Kidney epithelial cell (primary cell): ENCODE measurements at places on chromosomes 3 and 15. TPM values are rescaled to one million over a fixed set of nuclear protein-coding genes. Genes with fewer than 3 reads are reported as not detected.

DLL4 gene
- total RNA-seq, result 0.50 and 0.82 TPM in 2 replicates

ADAMTSL3 gene
- 0.67 and 0.96 TPM in 2 replicates for total RNA-seq

ANKUB1 gene
- not detected in 2 replicates for total RNA-seq

EFCC1 gene
- total RNA-seq, result 0.14 TPM in 1 of 2 replicates, not detected in the other

MST1 gene
- 12.4 and 21.6 TPM in 2 replicates for total RNA-seq

CATSPER2 gene
- total RNA-seq, result 1.8 and 5.0 TPM in 2 replicates

CMTM6 gene
- 83.7 and 102 TPM in 2 replicates for total RNA-seq

GRM2 gene
- total RNA-seq, result not detected in 2 replicates

GABRB3 gene
- total RNA-seq, result 0.21 and 0.96 TPM in 2 replicates

RASGRP1 gene
- 3.1 TPM in 2 replicates for total RNA-seq

SLC28A2 gene
- total RNA-seq, result not detected in 2 replicates

MYO5C gene
- total RNA-seq, result 26.4 and 30.9 TPM in 2 replicates

NANOGP8 gene
- not detected in 2 replicates for total RNA-seq

TRMT10C gene
- 39.4 and 43.7 TPM in 2 replicates for total RNA-seq

ASB7 gene
- total RNA-seq, result 17.2 and 17.3 TPM in 2 replicates

SCN11A gene
- 0.04 and 0.27 TPM in 2 replicates for total RNA-seq

RETNLB gene
- not detected in 2 replicates for total RNA-seq

NPTN gene
- 96.5 and 99.9 TPM in 2 replicates for total RNA-seq

RARB gene
- 1.8 and 3.6 TPM in 2 replicates for total RNA-seq

CDHR4 gene
- total RNA-seq, result not detected in 2 replicates

SEMA3B gene
- 17.9 and 18.4 TPM in 2 replicates for total RNA-seq

POPDC2 gene
- 1.0 and 4.9 TPM in 2 replicates for total RNA-seq

GRAMD2A gene
- 0.89 and 2.4 TPM in 2 replicates for total RNA-seq

CRABP1 gene
- not detected in 2 replicates for total RNA-seq

EOMES gene
- 0.04 TPM in 1 of 2 replicates, not detected in the other for total RNA-seq

KBTBD13 gene
- total RNA-seq, result not detected in 2 replicates

ANKRD63 gene
- not detected in 2 replicates for total RNA-seq

SLC2A2 gene
- not detected in 2 replicates for total RNA-seq

IL20RB gene
- total RNA-seq, result 0.58 and 0.89 TPM in 2 replicates

CIP2A gene
- total RNA-seq, result 7.5 and 8.2 TPM in 2 replicates

PSTPIP1 gene
- 0.89 TPM in 1 of 2 replicates, not detected in the other for total RNA-seq

BNC1 gene
- 21.3 and 25.4 TPM in 2 replicates for total RNA-seq

RAB6B gene
- total RNA-seq, result 4.1 and 4.4 TPM in 2 replicates

ELP6 gene
- total RNA-seq, result 29.5 and 30.7 TPM in 2 replicates

FHIT gene
- 9.1 and 11.5 TPM in 2 replicates for total RNA-seq

CPLX3 gene
- total RNA-seq, result not detected in 2 replicates

LOXL1 gene
- total RNA-seq, result 67.2 and 81.3 TPM in 2 replicates

FBXO40 gene
- under 0.01 TPM in 1 of 2 replicates, not detected in the other for total RNA-seq

IL12A gene
- 0.75 and 2.3 TPM in 2 replicates for total RNA-seq

GREM1 gene
- total RNA-seq, result 62.0 and 68.4 TPM in 2 replicates

SLC27A2 gene
- 7.8 and 7.9 TPM in 2 replicates for total RNA-seq

ARID3B gene
- 13.1 and 13.4 TPM in 2 replicates for total RNA-seq

GOLGA6D gene
- not detected in 2 replicates for total RNA-seq

CYP1A2 gene
- total RNA-seq, result not detected in 2 replicates

SELENOK gene
- total RNA-seq, result 58.4 and 67.5 TPM in 2 replicates

TIGIT gene
- not detected in 2 replicates for total RNA-seq

SNTN gene
- total RNA-seq, result not detected in 2 replicates

CACNA2D2 gene
- total RNA-seq, result 0.21 and 0.55 TPM in 2 replicates

NLGN1 gene
- 0.21 and 4.5 TPM in 2 replicates for total RNA-seq

CHRNA7 gene
- total RNA-seq, result 2.7 and 4.8 TPM in 2 replicates
